ENCODE measurements at places on chromosomes 7 and 10.
A peak's percentile ranks its signal among the peaks of the same experiment; 100 is the strongest.

DNA sequence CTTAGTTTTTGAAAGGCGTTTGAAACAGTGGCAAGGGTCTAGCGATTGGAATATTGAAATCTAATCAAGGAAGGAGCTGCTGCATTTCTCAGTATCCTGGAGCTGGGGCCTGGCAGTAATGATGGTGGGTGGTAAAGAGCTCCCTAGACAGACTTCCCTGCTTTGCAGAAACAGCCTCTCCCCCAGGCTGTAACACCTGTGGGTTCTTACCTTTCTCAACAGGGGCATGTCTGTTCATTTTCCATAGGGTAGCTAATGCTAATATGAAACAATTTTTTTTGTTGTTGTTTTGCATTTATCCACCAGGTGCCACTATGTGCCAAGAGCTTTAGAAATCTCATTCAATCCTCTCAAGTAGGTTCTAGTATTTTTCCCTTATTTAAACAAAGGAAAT is 345.5 kb downstream of the REEP3 start:
- no peak for DNase-seq

- peak; percentile 47 for DNase-seq
Observed at GRCh38 chr7:130560972-130561371, 69.1 kb downstream of the MEST start.

GRCh38 chr7:68767462-68767861 is 830.8 kb upstream of the AUTS2 start:
- no peak for DNase-seq

DNA sequence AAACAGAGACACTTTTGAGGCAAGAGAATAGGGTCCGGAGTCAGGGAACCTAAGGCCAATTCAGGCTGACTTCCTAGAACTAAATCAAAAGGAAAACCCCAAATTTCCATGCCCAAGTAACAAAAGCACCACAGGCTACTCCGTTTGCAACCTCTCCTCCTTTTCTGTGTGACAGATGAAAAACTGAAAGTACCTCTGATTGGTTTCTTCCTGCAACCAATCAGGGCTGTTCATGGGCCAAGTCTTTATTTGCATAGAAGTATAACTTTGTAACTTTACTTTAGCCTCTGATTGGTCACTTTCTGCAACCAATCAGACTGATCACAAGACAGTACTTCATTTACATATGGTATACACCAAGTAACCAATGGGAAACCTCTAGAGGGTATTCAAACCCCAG is 239.9 kb upstream of the KCND2 start:
- no peak for DNase-seq

DNA sequence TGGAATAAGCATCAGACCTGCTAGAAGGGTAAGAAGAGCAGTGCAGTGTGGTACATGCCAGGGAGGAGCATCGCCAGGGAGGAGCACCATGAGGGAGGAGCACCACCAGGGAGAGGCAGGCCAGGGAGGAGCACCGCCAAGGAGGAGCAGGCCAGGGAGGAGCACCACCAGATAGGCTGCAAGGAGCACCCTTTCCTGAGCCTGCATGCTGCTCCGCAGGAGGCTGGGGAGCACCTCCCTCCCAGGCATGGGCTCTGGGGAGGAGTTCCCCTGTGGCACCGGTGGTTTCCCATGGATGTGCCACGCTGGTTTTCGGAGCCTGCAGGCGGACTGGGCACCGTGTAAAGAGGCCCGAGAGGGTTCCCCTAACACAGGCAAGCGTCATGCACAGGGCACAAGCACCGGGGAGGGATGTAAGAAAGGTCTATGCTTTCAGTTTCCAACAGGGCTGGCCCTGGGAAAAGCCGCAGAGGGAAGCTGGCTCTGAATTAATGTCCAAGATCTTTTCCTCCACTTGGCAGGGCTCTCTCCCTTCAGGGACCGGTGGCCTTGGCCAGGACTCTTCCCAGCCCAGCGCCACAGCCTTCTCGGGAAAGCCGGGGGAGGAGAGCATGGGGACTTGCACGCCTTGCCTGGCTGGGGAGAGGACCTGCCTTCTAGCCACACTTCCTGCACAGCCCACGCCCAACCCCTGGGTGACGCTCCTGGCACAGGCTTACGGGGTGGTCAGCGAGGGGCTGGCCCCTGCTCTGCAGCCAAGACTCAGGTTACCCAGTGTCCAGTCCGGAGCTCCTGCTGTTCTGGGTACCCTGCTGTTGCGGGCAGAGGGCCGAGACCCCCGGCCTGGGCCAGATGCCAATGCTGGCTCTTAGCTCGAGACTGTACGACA is 11.5 kb upstream of the GPER1 start:
- DNase-seq = no peak

DNA sequence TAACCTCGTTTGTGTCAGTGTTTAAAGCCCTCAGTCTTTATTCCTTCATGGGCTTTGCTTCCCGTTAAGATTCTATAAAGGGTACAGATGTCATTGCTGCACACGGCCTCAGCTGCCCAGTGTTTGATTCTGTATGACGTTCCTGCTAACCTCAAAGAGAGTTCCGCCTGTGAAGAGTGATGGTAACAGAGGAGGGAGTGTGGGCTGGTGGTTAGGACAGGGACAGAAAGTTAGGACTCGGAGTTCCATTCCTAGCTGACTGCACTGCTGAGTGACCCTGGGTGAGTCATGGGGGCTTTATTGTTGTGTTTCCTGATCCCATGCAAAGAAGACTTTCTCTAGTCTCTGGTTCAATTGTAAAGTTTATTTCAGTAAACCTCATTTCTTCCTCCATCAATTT is 227.1 kb downstream of the DYNC1I1 start:
- no peak for DNase-seq

- DNase-seq = peak; percentile 60
Observed at GRCh38 chr7:140229591-140230515, 53.1 kb upstream of the KDM7A start.

DNA sequence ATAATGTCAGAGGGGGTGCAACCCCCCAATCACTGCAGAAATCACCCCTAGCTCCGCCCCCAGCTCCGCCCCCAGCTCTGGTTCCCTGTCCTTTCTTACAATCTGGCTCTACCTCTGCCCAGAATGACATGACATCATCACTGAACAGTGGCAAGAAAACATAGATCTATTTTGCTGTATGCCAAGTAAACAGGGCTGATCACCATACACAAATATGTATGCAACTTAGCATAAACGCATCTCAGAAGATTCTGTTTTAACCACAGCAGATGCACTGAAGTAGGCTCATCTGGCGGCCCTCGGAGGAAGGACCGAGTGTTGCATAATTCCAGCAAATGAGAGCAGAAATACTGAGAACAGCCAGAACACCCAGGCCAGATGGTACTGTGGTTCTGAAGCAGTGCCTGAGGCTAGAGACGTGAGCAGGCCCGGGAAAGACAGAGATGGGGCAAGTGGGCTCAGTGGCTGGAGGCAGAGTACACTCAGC is 293.3 kb upstream of the KLF14 start:
- DNase-seq = peak; percentile 48

GRCh38 chr7:6205971-6206660 is 66.3 kb downstream of the CYTH3 start:
- DNase-seq = no peak

DNA sequence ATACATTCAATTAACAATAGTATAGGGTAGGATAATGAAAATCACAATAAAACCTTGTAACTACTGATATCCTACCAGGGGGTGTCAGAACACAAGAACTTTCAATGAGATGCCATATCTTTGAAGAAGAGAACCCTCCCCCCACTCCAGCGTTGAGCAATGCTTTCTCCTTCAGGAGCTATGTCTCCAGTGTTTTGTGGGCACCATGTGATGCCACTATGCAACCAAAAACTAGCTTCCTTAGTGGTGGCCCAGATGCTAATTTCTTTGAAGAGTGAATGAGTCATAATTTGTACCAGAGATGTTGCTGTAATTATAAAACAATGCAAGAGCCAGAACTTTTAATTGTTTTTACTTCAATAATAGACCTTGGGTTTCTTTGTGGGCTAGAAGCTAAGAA is 76.0 kb upstream of the ADO start:
- DNase-seq = no peak

DNA sequence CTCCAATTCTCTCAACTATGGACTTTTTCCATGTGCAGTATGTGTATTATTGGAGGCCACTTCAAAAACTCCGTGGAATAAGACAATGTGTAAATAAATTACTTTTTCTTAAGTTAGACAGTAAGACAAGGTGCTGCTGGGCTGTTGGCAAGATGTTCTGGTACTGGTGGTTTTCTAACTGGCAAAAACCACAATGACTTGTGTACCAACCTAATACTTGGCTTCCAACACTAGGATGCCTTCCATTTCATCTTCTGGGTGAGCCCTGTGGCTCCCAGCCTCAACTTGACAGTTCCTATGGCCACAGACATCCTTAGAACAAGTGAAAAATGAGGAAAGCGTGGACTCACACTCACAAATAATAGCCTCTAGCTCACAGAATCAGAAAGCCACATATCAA is 77.0 kb downstream of the OSBPL3 start:
- DNase-seq = no peak

DNA sequence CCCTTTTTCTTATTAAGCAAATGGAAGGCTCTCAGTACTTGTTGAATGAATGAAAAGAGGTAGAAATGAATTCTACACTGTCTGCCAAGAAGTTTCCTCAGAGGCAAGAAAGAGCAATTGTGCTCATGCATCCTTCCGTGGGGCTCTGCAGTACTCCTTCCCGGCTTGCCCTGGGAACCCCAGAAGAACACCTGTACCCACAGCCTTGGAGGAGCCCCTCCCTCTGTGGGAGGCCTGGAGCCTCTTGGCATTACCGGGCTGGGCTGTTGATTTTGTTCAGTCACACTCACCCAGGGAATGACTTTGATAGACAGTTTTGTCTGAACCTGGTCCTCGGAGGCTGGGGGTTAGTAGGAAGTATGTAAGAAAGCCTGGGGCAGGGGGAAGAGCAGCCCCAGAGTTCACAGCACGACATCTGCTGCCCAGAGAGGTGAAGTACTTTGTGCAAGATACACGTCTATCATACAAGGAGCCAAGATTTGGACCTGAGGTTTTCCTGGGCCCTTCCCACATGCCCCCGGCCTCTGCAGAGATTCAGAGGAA is 134.8 kb upstream of the GDF10 start:
- no peak for DNase-seq

All from iPS-NIHi11 (cell line).